Left ventricle myocardium superior (tissue), 1 donor: ENCODE measurements at places on chromosomes 11 and 22.

- peak; percentile 70 for DNase-seq
Observed at GRCh38 chr11:120564573-120565311, 53.2 kb downstream of the GRIK4 start.

GRCh38 chr22:19717181-19717580 is 2.9 kb downstream of the SEPTIN5 start:
- DNase-seq, result peak; percentile 27

- DNase-seq, result no peak
Observed at GRCh38 chr22:19182472-19183157, 4.1 kb upstream of the SLC25A1 start.

DNA sequence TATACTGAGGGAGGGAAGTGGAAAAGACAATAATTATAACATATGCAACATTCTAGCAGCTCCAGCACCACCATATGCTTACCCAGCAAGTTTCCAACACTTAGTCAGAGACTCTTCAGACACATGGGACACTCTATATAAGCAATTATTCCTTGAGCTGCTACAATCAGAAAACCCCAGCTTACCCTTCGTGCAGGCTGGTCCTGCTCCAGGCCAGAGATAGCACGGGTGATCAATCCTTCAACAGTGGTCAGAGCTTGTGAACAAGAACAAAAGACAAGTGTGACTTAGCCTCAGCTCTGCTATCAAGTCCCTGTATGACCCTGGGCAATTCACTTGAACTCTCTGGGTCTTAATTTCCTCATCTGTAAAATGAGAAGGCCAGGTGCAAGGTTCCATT is 1.5 kb downstream of the ZPR1 start:
- DNase-seq, result no peak

GRCh38 chr11:118924591-118925585 is 838 bp downstream of the BCL9L start:
- peak; percentile 69 for DNase-seq

DNA sequence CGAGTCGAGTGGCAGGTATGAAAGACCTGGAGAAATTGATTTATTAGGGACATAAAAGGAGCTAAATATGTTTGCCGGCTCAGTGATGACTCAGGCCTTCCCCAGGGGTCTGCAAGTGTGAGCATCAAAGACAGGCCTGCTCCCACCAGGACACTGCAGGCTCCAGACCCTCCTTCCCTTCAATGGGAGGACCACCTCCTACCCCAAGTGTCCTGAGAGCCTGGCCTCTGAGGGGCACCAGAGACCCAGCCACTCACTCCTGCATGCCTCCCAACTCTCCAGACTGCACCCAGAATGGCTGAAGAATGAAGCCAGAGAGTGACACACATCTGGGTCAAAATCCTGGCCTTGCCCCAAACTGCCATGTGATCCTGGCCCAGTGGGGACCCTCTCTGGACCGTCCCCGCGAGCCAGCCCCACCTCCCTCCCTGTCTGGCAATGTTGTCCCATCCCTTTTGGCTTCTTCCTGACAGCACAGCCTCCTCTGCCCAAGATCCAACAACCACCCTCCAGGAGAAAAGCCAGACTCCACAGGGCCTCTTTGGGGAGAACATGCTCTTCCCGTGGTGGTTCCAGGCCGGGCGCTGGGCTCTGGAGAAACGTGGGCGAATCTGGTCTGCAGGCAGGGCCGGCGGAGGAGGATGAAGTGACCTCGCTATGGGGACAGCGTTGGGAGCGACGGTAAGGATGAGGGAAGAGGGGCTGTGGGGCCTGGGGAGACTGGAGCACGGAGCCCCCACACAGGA is 36.2 kb downstream of the CYTH4 start:
- no peak for DNase-seq

DNA sequence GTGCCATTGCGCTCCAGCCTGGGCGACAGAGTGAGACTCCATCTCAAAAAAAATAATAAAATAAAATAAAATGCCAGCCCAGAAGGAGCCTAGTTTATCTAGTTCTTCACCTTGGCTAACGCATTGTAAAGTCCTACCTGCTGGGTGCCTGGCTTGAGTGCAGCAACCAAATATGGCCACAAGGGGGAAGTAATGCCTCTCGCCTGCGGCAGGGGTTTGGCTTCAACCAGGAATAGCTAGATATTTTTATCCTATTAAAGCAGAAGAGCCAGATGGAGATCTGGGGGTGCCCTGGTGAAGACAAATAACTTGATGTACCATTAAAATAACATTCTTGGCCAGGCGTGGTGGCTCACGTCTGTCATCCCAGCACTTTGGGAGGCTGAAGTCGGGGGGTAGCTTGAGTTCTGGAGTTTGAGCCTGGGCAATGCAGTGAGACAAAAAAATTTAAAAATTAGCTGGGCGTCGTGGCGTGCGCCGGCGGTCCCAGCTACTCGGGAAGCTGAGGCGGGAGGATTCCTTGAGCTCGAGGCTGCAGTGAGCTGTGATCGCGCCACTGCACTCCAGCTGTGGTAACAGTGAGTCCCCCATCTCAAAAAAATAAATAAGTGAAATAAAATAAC is 20.6 kb upstream of the PLEKHB1 start:
- DNase-seq, result peak; percentile 71

- DNase-seq, result peak; percentile 80
Observed at GRCh38 chr11:74311352-74311926, at the start of gene P4HA3. TSS of gene P4HA3 (minus strand) at chr11:74311640. CDS start at chr11:74311611, 29 bp downstream.

- DNase-seq, result no peak
Observed at GRCh38 chr22:28077166-28077565, 158.1 kb upstream of the PITPNB start.

DNA sequence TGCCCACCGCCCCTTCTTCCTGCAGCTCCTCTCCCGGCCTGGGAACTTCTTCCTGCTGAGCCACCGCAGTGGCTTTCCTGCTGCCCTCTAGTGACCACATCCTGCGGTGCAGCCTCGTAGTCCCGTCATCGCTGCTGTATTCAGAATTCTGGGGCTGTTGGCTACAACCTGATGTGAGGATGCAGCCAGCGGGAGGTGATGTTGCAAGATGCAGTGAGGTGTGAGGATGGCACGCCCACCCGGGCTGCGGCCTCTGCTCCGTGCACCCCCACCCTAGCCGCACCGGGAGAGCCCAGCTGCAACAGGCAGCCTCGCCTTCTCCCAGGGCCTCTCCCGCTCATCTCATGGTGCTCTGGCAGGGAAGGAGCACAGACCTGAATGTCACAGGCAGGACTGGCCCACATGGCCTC is 10.1 kb downstream of the CHST1 start:
- DNase-seq, result peak; percentile 85

DNA sequence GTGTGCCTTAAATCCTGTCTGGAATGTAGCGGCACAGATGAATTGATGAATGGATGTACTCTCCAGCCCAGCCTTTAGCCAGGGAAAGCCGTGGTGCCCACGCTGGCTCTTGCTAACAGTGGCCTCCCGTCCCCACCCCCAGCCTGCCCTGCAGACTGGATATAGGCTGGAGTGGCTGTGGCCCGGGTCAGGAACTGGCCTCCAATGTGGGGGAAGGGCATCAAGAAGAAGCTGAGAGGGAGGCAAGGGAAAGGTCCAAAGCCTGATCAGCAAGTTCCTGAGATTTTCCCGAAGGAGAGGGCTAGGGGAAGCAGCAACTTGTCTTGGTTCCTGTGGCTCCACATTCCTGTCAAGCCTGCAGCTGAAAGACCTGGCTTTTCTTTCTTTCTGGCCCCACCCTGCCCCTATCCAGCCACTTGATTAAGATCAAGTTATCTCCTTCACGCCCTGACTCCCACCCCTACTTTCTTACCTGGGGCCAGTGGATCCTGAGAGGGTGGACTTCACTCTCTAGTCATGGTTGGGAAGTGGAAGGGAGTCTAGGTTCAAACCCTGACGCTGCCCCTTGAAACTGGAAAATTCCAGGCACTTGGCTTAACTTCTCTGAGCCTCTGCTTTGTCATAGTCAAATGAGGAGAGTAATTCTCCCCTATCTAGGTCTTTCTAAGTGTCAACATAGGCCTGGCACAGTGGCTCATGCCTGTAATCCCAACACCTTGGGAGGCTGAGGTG is 11.0 kb upstream of the MICALL1 start:
- no peak for DNase-seq

DNA sequence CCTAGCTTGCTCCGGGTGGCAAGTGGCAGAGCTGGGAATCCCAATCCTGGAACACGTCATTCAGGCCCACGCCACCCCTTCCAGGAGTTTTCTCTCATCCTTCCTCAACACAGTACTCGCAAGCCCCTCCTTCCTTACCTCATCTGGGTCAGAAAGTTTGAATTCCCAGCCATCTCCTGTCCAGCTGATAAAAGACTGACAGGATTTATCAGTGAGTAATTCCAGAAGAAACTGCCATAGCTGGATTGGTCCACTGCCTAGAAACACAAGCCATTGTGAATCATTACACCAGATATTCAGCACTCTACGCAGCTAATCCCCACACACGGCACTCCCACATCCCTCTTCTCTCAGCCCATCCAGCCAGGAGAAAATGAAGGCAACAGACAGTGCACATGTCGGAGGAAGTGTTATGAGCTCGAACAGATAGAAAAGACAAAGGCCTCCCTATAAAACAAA is 124.0 kb downstream of the ETS1 start:
- DNase-seq, result peak; percentile 44

- DNase-seq, result no peak
Observed at GRCh38 chr11:44873537-44873936, 77.1 kb downstream of the TP53I11 start.

DNA sequence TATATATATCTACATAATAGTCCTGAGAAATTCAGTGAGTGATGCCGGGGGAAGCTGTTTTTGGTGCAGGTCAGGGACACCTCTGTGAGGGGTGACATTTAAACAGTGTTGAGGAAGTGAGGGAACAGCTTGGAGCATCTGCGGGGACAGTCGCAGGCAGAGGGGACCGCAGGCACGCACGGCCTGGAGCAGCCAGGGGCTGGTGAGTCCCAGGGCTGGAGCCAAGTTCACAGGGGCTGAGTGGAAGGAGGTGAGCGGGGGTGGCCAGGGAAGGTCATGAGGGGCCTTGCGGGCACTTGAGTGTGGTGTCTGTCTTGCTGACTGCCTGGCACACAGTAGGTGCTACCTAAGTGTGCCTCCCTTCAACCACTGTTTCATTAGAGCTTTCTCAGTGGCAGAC is 65.4 kb downstream of the TSPAN18 start:
- no peak for DNase-seq

- DNase-seq, result no peak
Observed at GRCh38 chr11:65710421-65710820, 1.6 kb upstream of the KAT5 start.

DNA sequence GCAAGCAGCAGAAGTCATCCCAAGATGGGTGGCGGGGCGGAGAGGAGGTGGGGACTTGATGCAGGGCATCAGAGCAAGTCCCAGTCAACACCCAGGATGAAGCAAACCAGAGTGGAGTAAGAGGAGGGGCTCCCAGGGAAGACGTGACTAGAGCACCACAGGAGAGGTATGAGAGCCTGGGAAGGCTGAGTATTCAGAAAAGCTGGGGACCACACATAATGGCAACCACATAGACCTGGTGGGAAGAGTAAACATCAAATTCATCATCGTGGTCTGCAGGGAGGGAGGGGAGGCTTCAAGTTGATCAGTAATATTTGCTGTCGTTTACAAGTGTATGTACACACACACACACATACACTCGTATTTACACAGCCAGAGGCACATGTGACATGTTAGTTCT is 60.7 kb upstream of the CLTCL1 start:
- no peak for DNase-seq

- DNase-seq, result peak; percentile 59
Observed at GRCh38 chr22:24803064-24803542, 2.9 kb upstream of the SGSM1 start.

DNA sequence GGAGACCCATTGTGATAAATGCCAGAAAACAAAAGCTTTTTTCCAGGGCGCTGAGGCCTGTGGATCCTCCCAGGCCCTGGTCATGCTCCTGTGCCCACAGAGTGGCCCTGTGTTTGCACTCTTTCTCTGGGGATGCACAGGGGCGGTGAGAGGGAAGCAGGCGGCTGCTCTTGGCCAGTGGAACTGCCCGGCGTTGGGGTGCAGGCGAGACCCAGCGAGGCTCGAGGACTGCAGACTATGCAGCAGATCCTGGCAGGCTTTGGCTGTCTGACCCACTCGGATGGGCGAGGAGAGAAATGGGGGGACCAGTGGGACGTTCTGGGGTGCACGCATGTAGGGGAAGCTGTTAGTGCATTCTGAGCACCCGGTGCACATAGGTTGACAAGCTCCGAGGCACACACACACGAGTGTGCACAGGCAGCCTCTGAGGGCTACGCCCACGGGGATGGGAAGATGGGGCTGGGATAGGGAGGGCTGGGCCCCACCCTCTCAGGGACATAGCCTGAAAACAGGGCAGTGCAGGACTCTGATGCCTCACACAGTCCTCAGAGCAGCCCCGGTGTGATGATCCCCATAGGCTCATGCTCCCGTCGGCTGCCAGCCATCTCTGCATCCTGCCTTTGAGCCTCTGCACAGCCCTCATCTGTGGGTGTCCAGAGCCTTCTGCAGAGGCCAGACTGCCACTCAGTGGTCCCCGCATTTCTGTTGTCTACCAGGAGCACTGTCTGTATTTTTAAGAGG is 1233.5 kb downstream of the BRD1 start:
- DNase-seq, result peak; percentile 12

DNA sequence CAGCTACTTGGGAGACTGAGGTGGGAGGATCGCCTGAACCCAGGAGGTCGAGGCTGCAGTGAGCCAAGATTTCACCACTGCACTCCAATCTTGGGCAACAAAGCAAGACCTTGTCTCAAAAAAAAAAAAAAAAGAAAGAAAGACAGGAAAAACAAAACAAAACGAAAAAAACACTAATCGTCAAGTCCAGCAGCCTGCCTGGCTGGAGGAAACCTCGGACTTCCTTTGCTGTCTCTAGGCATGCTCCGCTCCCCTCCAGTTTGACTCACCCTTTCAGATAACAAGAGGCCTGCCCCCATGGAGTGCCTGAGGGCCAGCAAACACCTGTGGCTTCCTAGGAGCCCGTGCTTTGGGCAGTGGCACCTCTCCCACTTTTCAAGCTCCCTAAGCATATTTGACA is 28.8 kb upstream of the CHKA start:
- DNase-seq, result no peak

DNA sequence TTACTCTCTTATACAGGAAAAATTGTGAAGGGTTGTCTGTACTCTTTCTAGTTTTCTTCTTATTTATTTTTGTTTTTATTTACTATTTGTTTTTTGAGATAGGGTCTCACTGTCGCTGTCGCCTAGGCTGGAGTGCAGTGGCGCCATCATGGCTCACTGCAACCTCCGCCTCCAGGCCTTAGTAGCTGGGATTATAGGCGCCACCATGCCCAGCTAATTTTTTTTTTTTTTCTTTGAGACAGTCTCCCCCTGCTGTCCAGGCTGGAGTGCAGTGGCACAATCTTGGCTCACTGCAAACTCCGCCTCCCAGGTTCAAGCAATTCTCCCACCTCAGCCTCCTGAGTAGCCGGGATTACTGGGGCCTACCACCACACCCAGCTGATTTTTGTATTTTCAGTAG is 18.4 kb downstream of the CUL5 start:
- no peak for DNase-seq

GRCh38 chr22:48960980-48961660 is 866.6 kb downstream of the BRD1 start:
- DNase-seq, result no peak

DNA sequence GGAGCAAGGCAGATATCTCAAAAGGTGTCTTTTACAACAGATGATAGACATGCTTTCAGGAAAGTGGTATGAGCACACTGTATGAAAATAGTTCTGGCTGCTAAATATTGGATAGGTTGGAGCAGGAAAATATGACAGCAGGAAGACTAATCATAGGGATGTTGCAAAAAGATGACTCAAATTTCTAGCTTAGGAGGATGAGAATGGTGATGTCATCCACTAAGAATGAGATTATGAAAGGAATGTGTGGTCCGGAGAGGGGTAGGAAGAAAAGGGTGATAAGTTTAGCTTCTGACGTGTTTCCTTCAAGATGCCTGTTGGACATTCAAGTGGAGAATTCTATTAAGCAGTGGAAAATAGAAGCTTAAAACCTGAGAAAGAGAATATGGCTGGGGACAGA is 46.4 kb downstream of the RCN1 start:
- no peak for DNase-seq

GRCh38 chr11:45730014-45730413 is 64.6 kb upstream of the CHST1 start:
- no peak for DNase-seq
